ENCODE measurements at places on chromosomes 1 and 21.

- no peak for DNase-seq
These were observed 114.6 kb downstream of the UCK2 start for GRCh38 chr1:165942062-165942461.

DNA sequence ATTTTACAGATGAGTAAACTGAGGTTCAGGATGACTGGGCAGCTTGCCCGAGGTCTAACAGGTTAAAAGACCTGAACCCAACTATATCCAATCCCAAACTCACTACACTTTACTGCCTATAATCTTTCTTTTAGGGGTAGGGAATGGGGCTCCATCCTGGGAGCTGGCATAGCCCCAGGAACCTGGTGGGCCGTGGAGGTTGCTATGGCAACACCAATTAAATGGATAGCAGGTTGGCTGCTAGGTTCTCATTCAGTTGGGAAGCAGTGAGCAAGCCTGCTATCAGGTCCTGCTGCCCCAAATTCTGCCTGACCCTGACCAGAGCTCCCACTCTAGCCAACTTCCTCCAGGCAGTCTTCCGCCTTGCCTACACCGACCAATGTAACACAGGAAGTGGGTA lies 40.9 kb downstream of the LRP8 start:
- DNase-seq, result no peak

- no peak for DNase-seq
These were observed 1.8 kb downstream of the CELA2B start for GRCh38 chr1:15477646-15478212.

- DNase-seq, result no peak
These were observed 681.1 kb downstream of the LTN1 start for GRCh38 chr21:28311411-28312190.

DNA sequence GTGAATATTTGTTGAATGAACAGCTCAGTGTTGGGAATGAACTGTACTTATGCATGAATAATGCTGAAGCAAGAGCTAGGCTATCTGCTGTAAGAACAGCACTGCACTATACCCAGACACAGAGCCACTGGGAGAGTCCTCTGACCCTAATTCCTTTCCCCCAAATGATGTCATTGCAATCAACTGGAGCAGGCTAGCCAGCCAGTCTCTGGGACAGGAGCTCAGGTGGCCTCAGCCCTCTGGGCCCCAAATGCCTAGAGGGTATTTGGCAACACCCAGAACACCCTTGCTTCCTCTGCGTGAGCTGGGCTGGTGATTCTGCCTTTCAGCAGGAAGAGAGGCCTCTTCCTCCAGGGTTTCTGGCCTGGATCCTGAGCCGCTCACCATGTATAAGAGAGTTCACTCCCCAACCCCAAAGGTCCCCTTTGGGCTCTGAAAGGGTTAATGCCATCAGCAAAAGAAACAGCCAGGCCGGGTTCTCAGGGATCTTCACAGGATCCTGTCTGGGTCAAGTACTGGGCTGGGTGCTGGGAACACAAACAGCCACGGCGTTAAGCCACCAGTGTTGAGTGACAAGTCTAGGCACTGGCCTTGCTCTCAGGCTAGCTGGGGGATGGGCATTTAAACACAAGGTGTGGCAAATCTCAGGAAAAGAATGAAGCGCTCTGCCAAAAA lies 3.7 kb upstream of the PADI4 start:
- DNase-seq, result no peak

DNA sequence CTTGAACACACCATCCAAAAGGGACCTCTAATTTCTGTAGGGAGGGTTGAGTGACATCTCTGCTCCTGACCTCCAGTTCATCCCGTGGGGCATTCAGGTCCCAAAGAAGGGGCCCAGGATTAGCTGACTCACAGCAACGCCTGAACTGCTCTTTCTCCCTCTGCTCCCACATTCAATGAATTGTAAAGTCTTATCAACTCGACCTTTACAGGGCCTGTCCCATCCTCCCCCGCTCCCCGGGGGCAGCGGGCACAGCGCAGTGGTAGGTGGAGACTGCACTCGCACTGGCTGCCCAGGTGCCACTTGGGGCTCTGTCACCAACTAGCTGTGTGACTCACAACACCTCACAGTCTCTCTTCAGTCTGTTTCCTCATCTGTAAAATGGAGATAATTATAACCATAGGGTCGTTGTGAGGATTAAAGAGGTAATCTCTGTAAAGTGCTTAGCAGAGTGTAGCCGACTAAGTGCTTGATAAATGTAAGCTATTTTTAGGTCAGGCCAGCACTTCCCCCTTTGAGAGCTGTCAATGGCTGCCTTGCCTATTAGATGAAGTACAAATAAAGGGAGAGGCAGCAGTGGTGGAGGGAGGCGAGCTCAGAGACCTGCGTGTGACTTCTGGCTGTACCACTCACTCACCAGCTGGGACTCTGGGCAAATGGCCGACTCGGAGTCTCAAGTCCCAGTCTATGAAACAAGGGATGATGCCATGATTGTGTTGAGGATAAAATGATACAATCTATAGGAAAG lies 637 bp upstream of the MYBPHL start:
- no peak for DNase-seq

Data from epithelial cell of prostate (primary cell).